ENCODE measurements at places on chromosomes 1 and 21.

- DNase-seq: no peak
These were observed 68.1 kb downstream of the JAK1 start for GRCh38 chr1:64898107-64898861.

- DNase-seq: no peak
These were observed 4.6 kb upstream of the CACYBP start for GRCh38 chr1:174995121-174995520.

- DNase-seq: no peak
These were observed 4.1 kb downstream of the DNAH14 start for GRCh38 chr1:224933584-224933983.

GRCh38 chr1:245380790-245381535, 226.2 kb downstream of the KIF26B start:
- DNase-seq: no peak

- DNase-seq: no peak
These were observed 252.2 kb upstream of the C1orf174 start for GRCh38 chr1:4152266-4152665.

DNA sequence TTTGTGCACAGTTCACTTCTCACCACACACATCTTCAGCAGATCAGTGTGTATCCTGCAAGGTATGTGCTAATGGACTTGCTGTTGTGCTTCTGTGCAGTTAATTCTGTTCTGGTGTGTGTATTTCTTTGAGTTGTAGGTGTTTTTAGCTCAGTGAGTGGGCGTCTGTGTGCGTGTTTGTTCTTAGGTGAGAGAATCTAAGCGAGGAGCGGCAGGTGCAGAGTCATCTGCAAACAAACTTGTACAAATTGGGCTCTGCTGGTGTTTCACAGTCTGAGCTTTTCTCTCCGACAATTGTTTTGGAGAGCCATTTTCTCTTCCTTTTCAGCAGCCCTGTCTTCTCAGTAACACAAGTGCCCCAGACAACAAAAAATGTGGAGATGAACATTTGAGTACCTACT, 43.6 kb downstream of the ACP6 start:
- DNase-seq: no peak

- no peak for DNase-seq
These were observed 4.3 kb downstream of the MAN1A2 start for GRCh38 chr1:117371441-117372151.

DNA sequence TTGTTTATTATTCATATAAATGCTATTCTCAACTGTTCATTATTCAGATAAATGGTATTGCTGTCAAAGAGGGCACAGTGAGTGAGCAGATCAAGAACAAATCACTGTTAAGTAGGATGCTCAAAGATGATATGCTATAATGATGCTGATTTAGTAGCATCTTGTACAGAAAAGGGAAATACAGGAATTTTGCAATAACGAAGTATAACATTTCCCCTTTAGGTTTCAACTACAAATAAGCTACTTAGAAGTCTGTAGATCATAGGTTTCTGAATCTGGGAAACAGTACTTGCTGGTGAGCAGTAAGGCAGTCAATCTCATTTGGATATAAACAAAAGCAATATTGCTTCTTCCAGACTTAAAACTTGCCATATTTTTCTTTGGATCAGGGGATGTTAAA, 27.3 kb upstream of the RCOR3 start:
- DNase-seq: no peak

GRCh38 chr1:17706445-17706844, 48.7 kb upstream of the ACTL8 start:
- no peak for DNase-seq

GRCh38 chr1:217889401-217889800, 258.3 kb downstream of the SPATA17 start:
- peak; percentile 67 for DNase-seq

DNA sequence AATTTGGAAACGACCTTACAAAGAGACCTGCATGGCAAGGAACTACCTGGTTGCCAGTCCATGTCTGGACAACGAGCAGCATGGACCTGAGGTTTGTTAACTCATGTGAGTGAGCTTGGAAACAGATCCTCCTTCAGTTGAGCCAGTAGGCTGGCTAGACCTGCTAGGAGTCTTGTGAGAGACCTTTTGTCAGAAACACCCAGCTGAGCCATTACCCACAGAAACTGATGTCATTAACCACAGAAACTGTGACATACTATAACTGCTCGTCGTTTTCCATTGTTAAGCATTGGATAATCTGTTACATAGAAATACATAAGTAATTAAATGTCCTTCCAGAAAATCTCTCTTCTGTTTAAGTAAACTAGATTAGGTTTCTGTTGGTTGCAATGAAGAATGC, 211.1 kb upstream of the C21orf91 start:
- no peak for DNase-seq

DNA sequence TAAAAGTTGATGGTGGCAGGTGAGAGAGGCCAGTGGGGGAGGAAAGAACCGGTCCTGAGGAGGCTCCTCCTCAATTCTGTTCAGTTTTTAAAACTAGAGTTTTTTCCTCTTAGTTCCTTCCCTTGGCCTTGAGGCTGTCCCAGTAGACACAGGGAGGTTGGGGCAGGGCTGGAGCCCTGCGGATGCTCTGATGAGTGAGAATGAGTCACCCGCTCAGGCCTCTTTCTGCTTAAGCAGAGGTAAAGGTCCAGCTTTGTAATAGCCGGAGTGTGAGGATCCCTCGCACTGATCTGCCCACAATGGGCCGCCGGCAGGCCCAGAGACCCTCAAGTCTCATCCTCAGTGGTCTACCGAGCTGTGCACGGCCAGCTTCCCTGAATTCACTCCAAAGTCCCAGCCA, 49.6 kb upstream of the IRF2BP2 start:
- no peak for DNase-seq

GRCh38 chr21:44834951-44835646, 17.2 kb upstream of the SUMO3 start:
- DNase-seq: no peak

DNA sequence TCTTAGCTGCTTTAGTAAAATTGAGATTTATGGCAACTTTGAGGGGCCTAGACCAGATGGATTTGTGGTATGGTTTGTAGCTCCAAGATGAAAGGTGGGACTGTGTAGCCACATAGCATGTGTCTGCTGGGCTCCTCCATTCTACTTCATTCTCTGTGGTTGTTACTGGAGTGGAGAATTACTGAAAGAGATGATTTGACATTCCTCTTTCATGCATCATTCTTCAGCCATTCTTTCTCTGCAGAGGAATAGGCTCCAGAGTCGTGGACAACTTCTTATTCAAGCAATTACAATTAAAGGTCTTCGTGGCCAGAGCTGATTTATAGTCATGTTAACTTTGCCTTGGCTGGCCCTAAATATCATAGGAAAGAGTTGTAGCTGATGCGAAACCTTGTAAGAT, 328.9 kb downstream of the PAPPA2 start:
- DNase-seq: no peak

- DNase-seq: no peak
These were observed 223.2 kb downstream of the SMYD3 start for GRCh38 chr1:246283771-246284410.

- peak; percentile 36 for DNase-seq
These were observed 5.9 kb upstream of the FOXO6 start for GRCh38 chr1:41355356-41355755.

- peak; percentile 96 for DNase-seq
These were observed 47.1 kb upstream of the DMBX1 start for GRCh38 chr1:46442317-46443161.

- no peak for DNase-seq
These were observed 24.7 kb downstream of the STX6 start for GRCh38 chr1:180997843-180998504.

- no peak for DNase-seq
These were observed 150.4 kb upstream of the NEGR1 start for GRCh38 chr1:72432645-72433267.

GRCh38 chr1:46942086-46942485, 810 bp upstream of the CYP4A11 start:
- DNase-seq: no peak

- DNase-seq: no peak
These were observed 146.7 kb downstream of the KCNT2 start for GRCh38 chr1:196461521-196461920.

DNA sequence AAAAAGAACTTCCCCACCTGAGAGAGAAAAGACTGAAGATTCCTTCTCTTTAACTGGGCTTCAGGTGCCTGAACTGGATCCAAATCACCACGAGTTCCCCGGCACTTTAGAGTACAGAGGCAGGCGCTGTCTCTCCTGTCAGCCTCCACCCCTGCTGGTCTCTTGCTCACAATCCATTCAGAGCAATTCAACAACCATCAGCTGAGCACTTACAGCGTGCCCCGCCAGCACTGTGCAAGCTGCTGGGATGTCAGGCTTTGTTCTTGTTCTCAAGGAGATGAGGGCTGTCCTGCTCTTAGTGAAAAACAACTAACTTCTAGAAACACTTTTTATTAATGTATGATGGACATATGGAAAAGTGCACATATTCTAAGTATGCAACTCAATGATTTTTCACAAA, 68.7 kb upstream of the VAMP3 start:
- no peak for DNase-seq

DNA sequence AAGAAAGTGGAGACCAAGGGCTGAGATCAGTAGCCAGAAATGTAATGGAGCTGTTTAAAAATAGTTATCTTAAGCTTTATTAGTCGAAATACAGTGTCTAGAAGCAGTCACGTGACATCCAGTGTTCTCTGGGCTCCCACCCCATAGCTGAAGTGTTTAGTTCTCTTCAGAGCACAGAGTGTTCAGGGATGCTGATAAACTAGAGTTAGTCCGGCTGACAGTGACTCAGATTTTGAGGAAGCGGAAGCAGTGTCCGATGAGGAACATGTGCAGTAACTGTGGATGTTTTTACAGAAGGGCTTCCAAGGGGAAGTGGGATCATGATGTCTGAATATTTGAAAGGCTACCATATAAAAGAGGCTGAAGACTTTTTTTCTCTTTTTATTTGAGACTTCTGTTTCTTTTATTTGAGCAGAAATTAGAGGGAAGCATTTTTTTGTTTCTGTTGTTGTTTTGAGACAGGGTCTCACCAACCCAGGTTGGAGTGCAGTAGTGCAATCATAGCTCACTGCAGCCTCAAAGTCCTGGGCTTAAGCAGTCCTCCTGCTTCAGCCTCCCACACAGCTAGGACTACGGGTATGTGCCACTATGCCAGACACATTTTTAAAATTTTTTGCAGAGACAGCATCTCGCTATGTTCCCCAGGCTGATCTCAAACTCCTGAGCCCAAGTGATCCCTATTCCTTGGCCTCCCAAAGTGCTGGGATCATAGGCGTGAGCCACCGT, 124.2 kb downstream of the GALNT2 start:
- DNase-seq: peak; percentile 20

GRCh38 chr1:53254011-53254640, 15.8 kb upstream of the MAGOH start:
- DNase-seq: no peak

GRCh38 chr1:89978755-89979154, 16.2 kb upstream of the ZNF326 start:
- no peak for DNase-seq

DNA sequence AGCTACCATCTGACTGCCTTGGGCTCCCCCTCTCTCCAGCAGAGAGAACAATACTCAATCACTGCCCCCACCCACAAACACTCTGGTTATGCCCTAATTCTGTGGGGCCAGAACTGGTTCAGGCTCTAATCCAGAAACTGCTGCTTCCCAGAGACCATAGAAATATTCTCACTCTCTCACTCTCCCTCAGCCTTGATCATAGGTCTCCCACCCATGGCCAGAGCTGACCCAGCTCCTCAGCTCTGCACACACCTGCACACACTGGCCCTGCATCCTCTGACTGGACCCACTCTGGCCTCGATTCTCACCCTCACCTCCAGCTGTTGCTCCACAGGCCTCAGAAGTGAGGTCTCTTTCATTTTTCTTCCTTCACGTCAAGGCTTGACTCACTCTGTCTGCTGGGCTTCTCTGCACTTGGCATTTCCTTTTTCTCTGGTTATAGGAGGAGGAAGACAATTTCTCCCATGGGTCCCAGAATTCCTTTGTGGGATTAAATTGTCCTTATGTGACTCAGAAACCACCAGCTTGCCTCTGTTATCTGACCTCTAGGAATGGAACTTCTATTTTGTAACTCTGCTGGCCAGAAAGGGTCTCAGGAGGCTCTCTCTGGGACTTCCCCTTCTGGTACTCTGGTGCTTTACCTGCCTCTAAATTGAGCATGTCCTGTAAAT, 15.6 kb upstream of the ZMYM6 start:
- no peak for DNase-seq

DNA sequence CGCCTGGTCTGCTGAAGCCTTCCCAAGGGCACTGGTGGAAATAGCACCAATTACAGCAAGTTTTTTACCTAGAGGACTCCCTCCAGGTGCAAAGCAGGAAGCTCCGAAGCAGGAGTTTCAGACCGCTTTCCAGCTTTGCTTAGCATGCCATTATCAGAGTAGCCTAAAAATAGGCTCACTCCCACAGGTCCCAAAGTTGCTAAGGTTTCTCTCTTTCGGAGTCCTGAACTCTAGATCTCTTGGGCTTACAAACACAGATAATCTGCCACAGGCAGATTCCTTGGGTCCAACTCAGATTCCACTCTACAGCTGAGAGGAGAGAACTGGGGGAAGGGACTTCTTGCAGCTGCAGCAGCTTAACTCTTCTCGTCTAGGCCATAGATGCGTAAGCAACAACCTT, 22.5 kb downstream of the ZMYND12 start:
- DNase-seq: no peak

DNA sequence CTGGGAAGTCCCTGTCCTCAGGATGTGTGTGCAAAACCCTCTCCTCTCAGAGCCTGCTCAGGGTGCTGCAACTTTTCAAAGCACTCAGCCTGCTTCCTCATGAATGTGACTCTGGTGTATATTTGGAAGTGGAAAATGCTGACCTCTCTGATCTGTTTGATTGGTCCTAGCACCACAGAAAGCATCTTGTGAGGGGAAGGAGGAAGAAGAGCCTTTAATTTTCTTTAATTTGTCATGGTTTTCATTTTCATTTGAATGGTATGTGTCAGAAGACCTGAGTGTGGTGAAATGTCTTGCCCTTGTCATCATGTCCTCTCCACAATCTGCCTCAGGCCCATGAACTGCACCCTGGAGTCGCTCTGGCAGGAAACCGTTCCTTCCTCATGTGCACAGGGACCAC, 383.5 kb downstream of the NTNG1 start:
- DNase-seq: no peak

- DNase-seq: no peak
These were observed 78.9 kb downstream of the TGFBR3 start for GRCh38 chr1:91806769-91807700.

DNA sequence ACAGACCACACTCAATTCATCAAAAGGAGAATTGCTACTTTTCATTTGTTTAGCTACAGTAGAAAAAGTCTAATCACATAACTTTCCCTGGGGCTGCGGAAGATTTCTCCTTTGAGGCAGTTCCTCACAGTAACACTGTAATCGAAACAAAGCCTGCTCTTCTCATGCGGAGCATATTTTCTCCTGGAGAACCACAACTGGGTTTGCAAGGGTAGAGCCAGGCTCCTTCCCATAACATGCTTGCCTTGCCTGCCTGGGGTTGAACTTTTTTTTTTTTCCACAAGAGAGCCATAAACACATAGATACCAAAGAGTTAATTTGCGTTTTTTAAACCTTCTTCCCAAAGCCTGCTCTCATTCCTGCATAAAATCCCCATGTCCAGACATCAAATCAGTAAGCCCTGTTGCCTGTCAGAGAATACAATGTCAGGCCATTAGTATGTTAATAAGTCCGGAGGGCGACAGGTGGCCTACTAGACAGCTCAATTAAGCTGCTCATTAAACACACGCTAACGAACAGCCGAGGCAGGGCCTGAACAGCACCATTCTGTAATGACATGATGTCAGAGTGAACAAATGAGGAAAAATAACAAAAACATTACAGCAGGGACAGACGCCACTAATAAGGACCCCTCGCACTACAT, 107.1 kb upstream of the OLIG2 start:
- no peak for DNase-seq

- DNase-seq: no peak
These were observed 42.6 kb downstream of the DNM3 start for GRCh38 chr1:171883849-171884248.

Measured in ecto neural progenitor cell (in vitro differentiated cells).